Left renal pelvis (tissue), 4 donors: ENCODE measurements at places on chromosomes 2 and 18.

GRCh38 chr2:226118471-226119429, 680.9 kb downstream of the IRS1 start:
- no peak for DNase-seq

- no peak for DNase-seq
Measured at GRCh38 chr2:100584816-100585215, 22.0 kb downstream of the PDCL3 start.

DNA sequence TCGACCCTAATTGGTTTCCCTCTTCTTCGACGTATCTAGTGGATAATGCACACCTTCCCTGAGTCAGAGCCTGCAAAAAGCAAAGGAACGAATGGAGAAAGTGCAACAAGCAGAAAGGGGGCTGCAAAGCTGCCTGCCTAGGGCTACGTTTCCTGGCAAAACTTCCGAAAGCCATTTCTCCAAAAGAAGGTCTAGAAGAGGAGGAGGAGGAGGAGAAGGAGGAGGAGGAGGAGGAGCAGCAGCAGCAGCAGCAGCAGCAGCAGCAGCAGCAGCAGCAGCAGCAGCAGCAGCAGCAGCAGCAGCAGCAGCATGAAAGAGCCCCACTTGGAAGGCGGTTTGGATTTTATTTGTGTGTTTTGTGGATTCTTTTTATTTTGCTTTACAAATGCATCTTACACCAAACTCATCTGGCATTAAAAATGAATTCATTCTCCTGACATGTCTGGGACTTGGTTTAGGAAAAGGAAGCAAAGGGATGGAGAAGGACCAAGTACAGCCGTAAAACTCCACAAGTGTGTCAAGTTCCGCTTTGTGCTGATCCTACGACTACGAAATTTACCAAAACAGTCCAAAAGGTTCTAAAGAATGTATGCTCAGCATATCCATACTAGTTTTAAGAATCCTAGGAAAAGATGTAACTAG, 2.0 kb downstream of the TCF4 start:
- DNase-seq: no peak

GRCh38 chr2:139544186-139544851, 764.1 kb upstream of the NXPH2 start:
- no peak for DNase-seq

GRCh38 chr2:116467243-116467642, 1347.2 kb upstream of the DDX18 start:
- no peak for DNase-seq

GRCh38 chr2:193462411-193462810, 1267.7 kb upstream of the TMEFF2 start:
- DNase-seq: no peak

GRCh38 chr2:29561628-29562027, 359.8 kb downstream of the ALK start:
- no peak for DNase-seq

GRCh38 chr2:135667045-135667444, 74.6 kb upstream of the UBXN4 start:
- DNase-seq: no peak

- no peak for DNase-seq
Measured at GRCh38 chr2:2708575-2709430, 377.7 kb upstream of the MYT1L start.

DNA sequence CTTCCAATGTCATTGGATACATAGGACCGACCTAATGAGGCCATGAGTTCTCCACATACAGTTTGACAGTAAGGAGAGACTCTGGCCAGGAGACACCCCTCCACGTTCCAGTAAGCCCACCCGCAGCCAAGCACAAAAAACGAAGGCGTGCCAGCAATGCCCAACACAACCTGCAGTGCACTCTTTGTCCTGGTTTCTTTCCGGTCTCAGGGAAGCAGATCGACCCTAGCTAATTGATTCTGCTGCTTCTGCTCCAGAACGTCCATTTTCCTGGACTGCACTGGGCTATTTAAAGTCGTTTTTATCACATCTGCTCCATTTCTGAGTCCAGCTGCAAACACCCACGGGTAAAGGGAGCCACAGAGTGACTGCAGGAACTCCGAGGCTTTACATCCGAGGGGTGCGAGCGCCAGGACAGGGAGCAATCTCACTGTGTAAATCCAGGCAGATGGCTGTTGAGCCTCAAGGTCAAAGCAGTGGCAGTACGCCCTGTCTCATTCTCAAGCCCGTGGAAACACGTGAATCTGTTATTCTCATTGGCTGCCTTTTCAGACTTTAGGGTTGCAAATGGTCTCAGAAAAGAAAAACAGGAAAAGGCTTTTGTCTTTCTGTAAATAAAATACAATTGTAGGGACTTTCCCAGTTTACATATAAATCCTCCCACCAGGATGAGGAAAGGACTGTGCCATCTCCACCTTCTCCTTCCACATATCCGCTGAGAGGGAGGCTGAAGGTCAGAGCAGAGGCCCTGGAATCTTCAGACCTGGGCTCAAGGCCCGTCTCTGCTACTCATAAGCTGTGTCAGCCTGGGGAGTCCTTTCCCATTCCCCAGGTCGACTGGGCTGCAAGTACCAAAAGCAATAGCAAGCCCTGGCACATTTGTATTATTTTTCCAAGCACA, 40.7 kb downstream of the TMEM163 start:
- no peak for DNase-seq

- no peak for DNase-seq
Measured at GRCh38 chr2:73906847-73907505, 14.2 kb downstream of the ACTG2 start.

- DNase-seq: no peak
Measured at GRCh38 chr2:61988462-61989366, 83.2 kb downstream of the COMMD1 start.

- no peak for DNase-seq
Measured at GRCh38 chr2:97961534-97961933, 34.2 kb downstream of the TMEM131 start.

GRCh38 chr2:33298233-33298632, 178.2 kb upstream of the RASGRP3 start:
- no peak for DNase-seq

- no peak for DNase-seq
Measured at GRCh38 chr18:23115683-23116096, 19.6 kb upstream of the CABLES1 start.

DNA sequence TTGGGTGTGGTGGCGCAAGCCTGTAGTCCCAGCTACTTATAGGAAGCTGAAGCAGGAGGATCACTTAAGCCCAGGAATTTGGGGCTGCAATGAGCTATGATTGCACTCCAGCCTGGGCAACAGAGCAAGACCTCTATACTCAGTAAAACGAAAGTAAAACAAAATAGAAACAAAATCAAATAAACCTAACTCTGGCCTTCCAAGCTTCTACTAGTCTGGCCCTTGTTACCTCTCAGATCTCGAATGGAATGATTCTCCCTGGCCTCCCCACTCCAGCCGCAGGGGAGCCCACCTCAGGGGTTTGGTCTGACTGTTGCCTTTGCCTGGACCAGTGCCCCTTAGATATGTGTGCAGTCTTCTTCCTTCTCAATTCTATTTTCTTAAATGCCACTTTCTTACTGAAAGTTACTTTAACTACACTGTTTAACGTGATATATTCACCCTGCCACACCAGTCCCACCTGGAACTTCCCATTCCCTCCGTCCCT, 160.0 kb upstream of the GCFC2 start:
- no peak for DNase-seq

- DNase-seq: no peak
Measured at GRCh38 chr2:28621172-28622100, 125.6 kb downstream of the PLB1 start.

DNA sequence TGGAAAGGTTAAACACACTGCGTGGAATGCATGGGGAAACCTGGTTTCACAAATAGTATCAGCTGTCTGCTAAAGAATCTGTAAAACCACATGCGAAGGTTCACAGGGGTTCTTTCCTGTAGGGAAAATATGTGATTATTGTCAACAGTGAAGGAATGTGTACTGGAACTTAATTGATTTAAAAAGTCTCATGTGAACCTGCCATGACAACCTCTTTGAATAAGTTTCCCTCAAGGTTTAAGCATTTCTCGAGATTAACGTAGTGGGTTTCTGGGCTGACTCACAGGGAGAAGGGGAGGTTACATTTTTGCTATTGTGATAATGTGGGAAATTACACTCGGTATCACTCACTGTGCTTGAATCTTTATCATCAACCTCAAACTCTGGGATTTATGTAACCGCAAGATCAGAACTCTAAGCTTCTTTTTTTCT, 28.2 kb upstream of the IL1R1 start:
- DNase-seq: no peak

DNA sequence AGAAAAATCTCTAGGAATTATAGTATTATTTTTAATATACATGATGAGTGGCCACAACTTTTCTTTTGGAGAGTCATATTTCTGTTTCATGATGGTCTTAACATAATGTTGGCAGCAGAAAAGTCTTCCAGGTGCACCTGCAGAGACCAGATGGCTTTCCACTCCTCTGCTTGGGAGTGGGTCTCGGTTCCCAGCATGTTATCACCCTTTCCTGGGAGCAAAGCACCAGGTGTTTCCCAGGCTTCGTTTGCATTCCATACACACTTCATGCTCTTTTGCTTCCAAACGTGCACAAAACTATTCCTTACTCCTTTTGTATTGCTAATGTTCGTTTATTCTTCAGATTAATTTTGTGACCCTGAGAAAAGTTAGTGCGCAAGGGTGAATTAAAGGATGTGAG, 305.2 kb downstream of the CDH2 start:
- DNase-seq: no peak

DNA sequence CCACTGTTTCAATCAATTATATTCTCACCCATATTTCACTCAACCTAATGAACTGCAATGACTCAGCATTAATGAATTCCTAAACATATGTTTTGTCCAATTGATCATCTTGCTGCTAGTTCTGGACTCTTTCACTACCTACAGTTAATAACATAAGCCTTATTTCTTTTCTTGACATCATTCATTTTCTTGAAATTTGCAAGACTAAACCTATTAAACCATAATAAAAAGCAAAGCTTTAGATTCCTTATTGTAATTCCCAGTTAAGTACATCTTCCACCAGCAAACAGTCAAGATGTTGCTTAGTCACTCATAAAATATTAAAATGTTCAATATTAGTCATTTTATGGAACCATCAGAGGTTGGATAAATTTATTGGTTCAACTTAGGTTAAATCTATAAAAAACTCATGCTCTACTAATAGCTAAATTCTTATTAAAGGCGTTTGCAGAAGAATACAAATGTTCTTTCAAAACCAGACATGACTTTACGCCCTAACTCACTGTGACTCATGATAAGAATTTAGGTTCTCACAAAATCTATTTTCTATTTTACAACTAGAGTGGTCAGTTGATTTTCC, 599.4 kb downstream of the RNF144A start:
- no peak for DNase-seq

DNA sequence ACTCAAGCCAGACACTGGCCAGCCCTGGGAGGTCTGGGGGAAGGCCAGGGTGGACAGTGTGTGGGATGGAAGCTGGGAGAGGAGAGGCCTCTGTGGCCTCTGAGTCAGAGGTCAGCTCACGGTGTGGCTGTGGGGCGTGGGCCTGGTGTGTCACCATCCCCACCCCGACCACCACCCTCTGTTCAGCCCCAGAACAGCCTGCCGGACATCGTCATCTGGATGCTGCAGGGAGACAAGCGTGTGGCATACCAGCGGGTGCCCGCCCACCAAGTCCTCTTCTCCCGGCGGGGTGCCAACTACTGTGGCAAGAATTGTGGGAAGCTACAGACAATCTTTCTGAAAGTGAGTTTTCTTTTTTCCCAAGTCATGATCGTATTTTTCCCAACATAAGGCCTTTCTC, 110.5 kb downstream of the DYSF start:
- no peak for DNase-seq

GRCh38 chr2:73917696-73918207, 8.9 kb upstream of the DGUOK start:
- DNase-seq: no peak

GRCh38 chr2:135510577-135510976, 20.4 kb downstream of the ZRANB3 start:
- DNase-seq: no peak

GRCh38 chr2:179661986-179662385, 199.4 kb downstream of the ZNF385B start:
- no peak for DNase-seq

DNA sequence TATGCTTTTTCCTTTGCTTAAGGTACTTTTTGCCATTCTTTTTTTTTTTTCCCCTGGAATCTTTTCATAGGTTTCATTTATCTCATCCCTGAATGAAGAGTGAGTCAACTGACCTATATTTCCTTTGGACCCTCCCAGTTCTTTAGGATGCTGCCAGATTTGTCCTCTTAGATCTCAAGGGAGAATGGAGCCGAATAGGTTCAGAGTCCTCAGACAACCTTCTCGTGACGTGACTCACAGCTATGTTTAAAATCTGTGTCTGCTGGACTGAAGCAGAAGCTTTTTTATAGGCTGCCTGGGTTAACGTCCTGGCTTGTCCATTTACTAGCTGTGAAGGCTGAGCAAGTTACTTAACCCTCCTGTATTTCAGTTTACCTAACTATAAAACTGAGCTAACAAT, 358.6 kb downstream of the DLGAP1 start:
- no peak for DNase-seq

DNA sequence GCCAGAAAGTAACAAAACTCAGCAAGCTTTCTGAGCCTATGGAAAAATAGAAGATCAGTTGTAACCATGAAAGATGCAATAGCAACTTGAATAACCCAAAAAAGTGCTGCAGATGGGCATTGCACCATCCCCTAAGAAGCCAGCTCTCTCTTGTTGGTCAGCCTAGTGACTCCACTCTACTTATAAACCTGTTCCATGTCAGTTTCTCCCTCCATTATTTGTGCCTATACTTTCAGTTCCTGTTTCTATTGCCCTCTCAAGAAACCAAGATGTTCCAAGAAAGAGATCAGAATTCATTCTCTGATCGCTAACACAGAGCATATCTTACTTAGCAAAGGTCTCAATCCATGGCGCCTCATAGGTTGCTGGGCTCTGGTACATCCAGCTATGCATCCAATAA, 170.3 kb upstream of the MAP2 start:
- DNase-seq: no peak

DNA sequence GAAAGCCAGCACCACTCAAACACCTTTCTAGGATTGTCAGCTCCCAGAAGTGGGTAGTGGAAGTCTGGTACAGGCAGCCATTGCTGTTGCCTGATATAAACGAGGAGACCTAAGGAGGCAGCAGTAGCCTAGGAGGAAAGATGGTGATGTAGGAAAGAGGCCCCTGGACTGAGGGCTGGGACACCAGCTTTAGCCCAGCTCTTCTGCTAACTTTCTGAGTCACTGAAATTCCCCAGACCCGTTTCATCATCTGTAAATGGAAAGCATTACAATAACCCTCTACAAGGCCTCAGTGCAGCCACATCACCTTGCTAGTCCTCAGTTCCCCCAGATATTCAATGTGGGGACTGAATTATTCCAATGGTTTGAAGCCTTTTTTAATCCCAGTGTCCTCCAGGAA, 336.5 kb downstream of the TNS1 start:
- DNase-seq: no peak
